Endothelial cell of umbilical vein (primary cell): ENCODE measurements at places on chromosomes 4 and X.

DNA sequence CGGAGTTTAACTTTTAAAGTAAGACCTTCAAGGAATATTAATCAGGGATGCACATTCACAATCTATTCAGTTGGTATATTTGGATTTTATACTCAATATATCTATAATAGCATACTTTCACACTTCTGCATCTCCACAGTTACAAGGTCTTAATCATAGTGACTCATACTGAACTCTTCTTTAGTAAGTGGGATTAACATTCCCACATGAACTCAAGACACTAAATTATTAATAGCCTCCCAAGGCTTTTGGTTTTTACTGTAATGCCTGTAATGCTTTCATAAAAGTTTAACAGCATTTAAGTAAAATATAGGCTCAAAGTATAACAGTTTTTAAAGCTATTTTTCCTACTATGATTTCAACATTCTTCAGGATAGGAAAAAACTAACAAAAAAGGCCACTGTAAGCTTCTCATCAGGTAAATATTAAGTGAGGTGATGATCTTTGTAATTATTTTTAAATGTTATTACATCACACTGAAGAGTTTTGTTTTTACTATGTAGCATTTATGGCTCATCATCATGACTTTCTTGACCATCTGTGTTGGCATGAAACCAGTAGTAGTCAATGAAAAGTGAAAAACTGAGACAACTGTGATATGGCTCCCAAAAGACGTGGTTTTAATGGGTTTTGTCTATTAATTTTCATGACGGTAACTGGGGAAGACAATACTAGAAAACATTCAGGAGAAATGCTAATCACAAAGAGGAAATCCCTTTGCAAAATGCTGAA, 91.5 kb upstream of the GALNT7 start:
- DNase-seq, result no peak

- peak; percentile 72 for DNase-seq
These were observed 518.8 kb upstream of the FTHL17 start for GRCh38 chrX:31590581-31591114.

DNA sequence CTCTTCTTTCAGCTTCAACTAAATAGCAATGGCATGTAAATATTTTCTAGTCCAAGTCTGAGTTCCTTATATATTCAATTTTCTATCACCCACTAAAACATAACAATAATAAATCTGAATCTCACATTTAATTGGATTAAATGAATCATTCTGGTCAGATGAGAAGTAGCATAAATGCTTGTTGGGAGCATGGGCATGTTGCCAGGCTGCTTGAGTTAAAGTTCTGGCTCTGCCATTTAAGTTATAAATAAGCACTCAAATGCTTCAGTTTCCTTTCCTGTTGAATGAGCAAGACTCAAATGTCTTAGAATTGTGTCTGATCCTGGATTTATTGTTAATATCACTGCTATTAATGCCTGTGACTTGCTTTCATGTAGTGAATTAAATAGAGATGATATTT, 496.3 kb downstream of the STPG2 start:
- DNase-seq, result peak; percentile 77

- DNase-seq, result peak; percentile 20
These were observed 123.4 kb downstream of the AMELX start for GRCh38 chrX:11416600-11416999.

DNA sequence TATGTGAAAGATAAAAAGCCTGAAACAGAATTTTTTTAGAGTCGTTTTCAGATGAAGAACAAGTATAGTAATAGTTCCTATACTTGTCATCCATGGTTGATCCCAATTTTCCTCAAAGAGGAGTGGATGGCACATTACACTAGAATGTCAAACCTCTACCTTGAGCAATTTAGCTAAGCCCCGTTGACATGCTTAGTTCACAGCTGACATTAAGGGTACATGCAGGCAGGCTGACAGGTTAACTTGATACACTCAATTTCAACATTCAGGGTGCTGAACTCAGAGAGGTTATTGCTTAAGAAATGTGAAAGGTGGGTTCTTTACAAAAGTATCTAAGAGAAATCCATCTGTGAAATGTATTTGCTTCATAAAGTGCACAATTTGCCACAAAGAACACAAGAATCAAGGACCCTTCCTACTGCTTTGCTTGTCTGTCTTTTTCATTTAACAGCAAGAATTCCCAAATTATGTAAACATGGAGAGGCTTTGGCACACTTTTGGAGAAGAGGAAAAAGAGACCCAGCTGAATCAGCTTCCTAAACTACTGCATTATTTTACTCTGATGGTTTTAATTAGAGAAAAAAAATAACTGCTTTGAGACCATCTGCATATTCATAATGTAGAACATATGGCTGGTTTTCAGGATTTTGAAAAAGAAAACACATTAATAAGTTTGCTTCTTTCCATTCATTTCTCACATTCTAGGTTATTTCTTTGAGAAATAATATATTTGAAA, 122.5 kb upstream of the DDIT4L start:
- no peak for DNase-seq

DNA sequence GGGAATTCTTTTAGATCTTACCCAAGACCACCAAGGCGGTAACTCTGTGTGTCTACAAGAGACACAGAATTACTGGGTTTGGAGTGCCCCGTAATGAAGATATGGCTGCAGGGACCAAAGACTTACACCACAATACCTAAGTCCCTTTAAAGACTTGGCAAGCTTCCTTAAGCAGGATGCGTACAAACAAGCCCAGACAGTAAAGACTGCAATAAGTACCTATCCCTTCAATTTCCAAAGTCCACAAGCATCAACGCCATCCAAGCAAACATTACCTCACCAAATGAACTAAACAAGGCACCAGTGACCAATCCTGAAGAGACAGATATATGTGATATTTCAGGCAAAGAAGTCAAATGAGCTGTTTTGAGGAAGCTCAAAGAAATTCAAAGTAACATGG, 42.3 kb upstream of the RNF128 start:
- DNase-seq, result no peak

- DNase-seq, result no peak
These were observed 139.3 kb downstream of the GPR143 start for GRCh38 chrX:9626379-9626778.

GRCh38 chr4:16480011-16480410, 253.7 kb upstream of the TAPT1 start:
- DNase-seq, result no peak

GRCh38 chrX:133083899-133084298, 13.0 kb downstream of the USP26 start:
- no peak for DNase-seq

- DNase-seq, result no peak
These were observed 642.4 kb downstream of the TRIML1 start for GRCh38 chr4:188781655-188782054.

GRCh38 chrX:96389281-96390047, 295.2 kb upstream of the DIAPH2 start:
- no peak for DNase-seq

GRCh38 chr4:14916554-14917297, 85.6 kb upstream of the CPEB2 start:
- no peak for DNase-seq

DNA sequence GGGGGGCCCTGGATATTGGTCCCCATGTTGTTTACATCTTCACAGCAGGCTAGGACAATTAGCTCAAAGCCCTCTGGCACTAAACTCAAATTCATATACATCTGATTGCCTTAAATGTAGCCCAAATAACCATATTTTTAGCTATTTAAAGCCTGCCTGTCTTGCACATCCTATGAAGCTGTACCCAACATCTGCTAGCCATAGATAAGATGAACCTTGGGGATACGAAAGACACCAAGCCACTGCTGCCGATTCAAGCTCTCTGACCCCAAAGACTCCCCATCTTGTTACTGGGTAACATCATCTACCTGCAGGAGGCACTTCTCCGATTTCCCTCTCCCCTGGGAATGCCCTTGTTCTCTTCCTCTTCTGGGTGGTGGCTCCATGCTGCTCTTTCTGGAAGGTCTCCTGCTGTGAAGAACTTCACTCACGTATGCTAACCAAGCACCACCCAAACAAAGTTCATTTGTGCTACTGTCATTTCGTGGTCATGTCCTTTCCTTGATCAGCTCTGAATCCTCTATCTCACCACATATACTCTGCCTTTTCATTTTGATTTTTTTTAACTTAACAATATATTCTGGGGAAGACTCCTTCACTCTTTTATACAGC, 107.7 kb upstream of the ATXN3L start:
- DNase-seq, result peak; percentile 1

DNA sequence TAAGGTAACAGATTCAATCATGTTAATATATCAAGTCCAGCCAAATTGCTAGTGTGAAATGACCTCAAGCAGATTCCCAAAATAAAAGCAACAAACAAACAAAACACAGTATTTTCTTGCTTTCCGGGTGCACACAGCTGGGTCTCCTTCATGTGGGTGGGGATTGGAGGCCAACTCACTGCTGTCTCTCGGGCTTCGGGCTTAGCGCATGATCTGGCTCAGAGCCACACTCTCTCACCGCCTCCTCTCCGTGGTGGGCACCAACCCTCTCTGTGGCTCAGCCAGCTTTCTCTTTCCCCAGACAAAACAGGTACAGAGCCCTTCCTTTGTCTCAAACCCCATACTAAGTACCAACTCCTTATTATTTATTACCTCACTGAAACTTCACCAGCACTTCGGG, 2.9 kb upstream of the REELD1 start:
- no peak for DNase-seq
